ENCODE measurements at places on chromosomes 1 and 21. TPM values are rescaled to one million over a fixed set of nuclear protein-coding genes. Genes with fewer than 3 reads are reported as not detected.

The VAMP3 gene
- total RNA-seq, result 143 TPM

- DNase-seq, result no peak
Observed at GRCh38 chr1:10868599-10868965, 72.1 kb upstream of the CASZ1 start.

GRCh38 chr1:93567255-93567918 lies 114.2 kb downstream of the BCAR3 start:
- DNase-seq, result no peak

DNA sequence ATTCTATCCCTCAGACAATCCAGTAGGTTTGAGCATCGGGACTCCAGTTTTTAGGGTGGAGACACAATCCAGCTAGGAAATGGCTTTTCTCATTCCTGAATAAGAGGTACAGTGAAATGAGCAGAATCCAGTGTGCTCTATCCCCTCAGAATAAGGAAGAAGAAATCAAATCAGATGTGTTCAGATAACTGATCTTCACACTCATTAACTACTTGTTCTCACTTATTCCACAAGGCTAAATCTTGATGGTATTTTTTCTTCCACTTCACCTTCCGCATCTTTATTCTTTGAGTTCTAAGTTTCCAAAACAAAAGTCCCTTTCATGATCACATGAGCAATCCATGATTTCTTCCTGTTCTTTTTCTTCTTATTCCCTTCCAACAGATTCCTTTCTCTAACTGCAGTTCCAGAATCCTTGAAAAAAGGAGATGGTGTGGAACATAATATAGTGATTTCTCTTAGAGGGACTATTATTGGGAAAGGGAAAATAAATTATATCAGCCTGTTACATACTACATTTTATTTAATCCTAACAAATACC lies 1.7 kb downstream of the SYT11 start:
- DNase-seq, result no peak

- DNase-seq, result no peak
Observed at GRCh38 chr1:14326857-14327256, 271.6 kb upstream of the KAZN start.

The OR2T29 gene
- total RNA-seq, result not detected

GRCh38 chr1:98304888-98305287 lies 356.6 kb upstream of the SNX7 start:
- DNase-seq, result no peak

The PTGFR gene
- 57.2 TPM for total RNA-seq

GRCh38 chr1:230199034-230199433 lies 132.0 kb downstream of the GALNT2 start:
- DNase-seq, result no peak

The SYTL1 gene
- total RNA-seq, result 3.5 TPM

DNA sequence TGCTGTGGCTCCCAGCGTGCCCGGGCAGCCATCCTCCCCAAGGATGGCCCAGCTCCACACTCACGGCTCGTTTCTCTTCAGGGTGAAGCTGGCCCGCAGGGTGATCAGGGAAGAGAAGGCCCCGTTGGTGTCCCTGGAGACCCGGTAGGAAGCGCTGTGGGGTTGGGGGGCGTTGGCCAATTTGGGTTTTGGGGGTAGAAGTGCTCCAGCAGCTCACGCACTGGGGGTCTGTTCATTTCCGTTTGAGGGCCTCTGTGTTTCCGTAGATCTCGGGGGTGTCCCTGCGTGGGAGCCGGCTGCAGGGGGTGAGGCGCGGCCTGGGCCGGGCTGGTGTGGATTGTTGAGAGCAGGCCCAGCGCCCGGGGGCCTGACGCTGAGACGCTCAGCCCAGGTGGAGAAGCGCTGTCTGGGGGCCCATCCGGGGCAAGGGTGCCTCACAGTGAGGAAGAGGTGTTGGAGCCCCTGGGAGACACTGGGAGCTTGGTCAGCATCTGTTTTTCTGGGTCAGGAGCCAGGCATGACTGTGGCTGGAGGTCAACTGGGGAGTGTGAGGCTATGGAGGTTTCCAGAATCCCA lies 12.6 kb downstream of the COL6A1 start:
- DNase-seq, result peak; percentile 68

- no peak for DNase-seq
Observed at GRCh38 chr1:210841926-210842625, 291.9 kb downstream of the KCNH1 start.

- DNase-seq, result no peak
Observed at GRCh38 chr1:165877940-165878556, 50.6 kb downstream of the UCK2 start.

GRCh38 chr1:207644166-207644851 lies 624 bp upstream of the CR1L start:
- DNase-seq, result no peak

The CELA2B gene
- not detected for total RNA-seq

- DNase-seq, result no peak
Observed at GRCh38 chr1:58395355-58395754, 151.2 kb downstream of the OMA1 start.

DNA sequence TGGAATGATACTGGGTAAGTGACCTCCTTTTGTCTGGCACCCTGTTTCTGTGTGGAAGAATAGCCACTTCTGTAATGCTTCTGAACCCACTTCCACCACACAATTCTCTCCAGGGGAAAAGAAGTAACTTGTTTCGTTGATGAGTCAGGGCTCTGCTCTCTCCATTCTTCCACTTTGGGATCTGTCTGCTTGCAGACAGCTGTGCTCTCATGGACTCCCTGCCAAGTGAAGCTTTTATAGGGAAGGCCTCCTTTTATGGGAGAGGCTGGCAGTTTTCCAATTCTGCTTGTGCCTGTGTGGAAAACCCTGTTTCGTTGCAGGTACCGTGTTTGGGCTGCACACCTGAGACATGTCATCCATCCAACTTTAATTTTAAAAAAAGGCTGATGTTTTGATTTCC lies 130.7 kb downstream of the GIPC2 start:
- DNase-seq, result no peak

- no peak for DNase-seq
Observed at GRCh38 chr1:185786524-185786923, 52.3 kb downstream of the HMCN1 start.

The S100B gene
- total RNA-seq, result 1,180 TPM

The PRAMEF11 gene
- total RNA-seq, result not detected

GRCh38 chr1:210730023-210730422 lies 401.3 kb downstream of the HHAT start:
- no peak for DNase-seq

The LYPD8 gene
- not detected for total RNA-seq

All from sciatic nerve (tissue), 2 donors.